ENCODE measurements at places on chromosomes 2 and 18. TPM values are rescaled to one million over a fixed set of nuclear protein-coding genes. Genes with fewer than 3 reads are reported as not detected.

The GPR45 gene
- not detected for total RNA-seq

The SEMA4F gene
- total RNA-seq = 8.3 TPM

The QPCT gene
- total RNA-seq = 6.9 TPM

The GREB1 gene
- total RNA-seq = 35.4 TPM

The ALK gene
- 0.74 TPM for total RNA-seq

The TUBA3E gene
- not detected for total RNA-seq

The RAX gene
- not detected for total RNA-seq

The OSGEPL1 gene
- total RNA-seq = 8.1 TPM

The UNC50 gene
- 25.8 TPM for total RNA-seq

The POTEJ gene
- not detected for total RNA-seq

The ANO7 gene
- total RNA-seq = 0.98 TPM

The IL18R1 gene
- total RNA-seq = 4.9 TPM

The LIMS2 gene
- 44.2 TPM for total RNA-seq

The NTSR2 gene
- not detected for total RNA-seq

The MAP3K19 gene
- not detected for total RNA-seq

The MC2R gene
- not detected for total RNA-seq

DNA sequence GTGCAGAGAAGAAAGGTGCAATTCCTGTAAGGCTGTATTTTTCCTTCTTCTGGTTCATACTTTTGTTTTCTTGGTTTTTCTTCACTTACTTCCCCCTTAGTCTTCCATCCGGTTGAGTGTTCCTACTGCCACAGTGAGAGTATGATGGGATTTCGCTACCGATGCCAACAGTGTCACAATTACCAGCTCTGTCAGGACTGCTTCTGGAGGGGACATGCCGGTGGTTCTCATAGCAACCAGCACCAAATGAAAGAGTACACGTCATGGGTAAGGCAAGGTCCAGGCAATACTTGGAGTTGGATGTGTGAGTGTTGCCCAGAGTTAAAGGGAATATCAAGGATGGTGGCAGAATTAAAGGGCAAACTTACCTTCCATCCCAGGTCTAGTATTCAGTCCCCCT is 108.0 kb downstream of the DTNA start:
- DNase-seq = no peak
- no peaks in the 10 kb centered on the region for H3K4me1 ChIP-seq
- no peak overlapping the region for H3K27ac ChIP-seq
- no peak overlapping the region for H3K4me3 ChIP-seq
- H3K27me3 ChIP-seq = no peaks in the 10 kb centered on the region

- H3K36me3 ChIP-seq = no peaks in the 10 kb centered on the region
- no peak for DNase-seq
- H3K4me1 ChIP-seq = peaks cover 22% of the 10 kb centered on the region
Measured at GRCh38 chr2:188970211-188970610, 4.0 kb upstream of the COL3A1 start.

- H3K36me3 ChIP-seq = no peaks in the 10 kb centered on the region
- H3K27ac ChIP-seq = no peak overlapping the region
- no peak for DNase-seq
- no peaks in the 10 kb centered on the region for H3K4me1 ChIP-seq
- H3K27me3 ChIP-seq = no peaks in the 10 kb centered on the region
Measured at GRCh38 chr2:239609162-239609561, 208.3 kb upstream of the HDAC4 start.

- H3K4me1 ChIP-seq = no peaks in the 10 kb centered on the region
- no peak for DNase-seq
- H3K36me3 ChIP-seq = no peaks in the 10 kb centered on the region
- no peak overlapping the region for H3K27ac ChIP-seq
- H3K27me3 ChIP-seq = no peaks in the 10 kb centered on the region
Measured at GRCh38 chr2:212893216-212893615, 258.2 kb downstream of the IKZF2 start.

GRCh38 chr2:105645031-105645937 is 99.4 kb upstream of the NCK2 start:
- H3K36me3 ChIP-seq = no peaks in the 10 kb centered on the region
- H3K27me3 ChIP-seq = no peaks in the 10 kb centered on the region
- H3K4me3 ChIP-seq = no peak overlapping the region
- H3K27ac ChIP-seq = no peak overlapping the region
- peak; percentile 65 for DNase-seq
- H3K4me1 ChIP-seq = no peaks in the 10 kb centered on the region

- no peak overlapping the region for H3K27ac ChIP-seq
- DNase-seq = no peak
- no peak overlapping the region for H3K4me3 ChIP-seq
- H3K27me3 ChIP-seq = no peaks in the 10 kb centered on the region
Measured at GRCh38 chr2:204691911-204692510, 146.7 kb downstream of the PARD3B start.

GRCh38 chr18:47883771-47884413 is 46.6 kb downstream of the SMAD2 start:
- no peak for DNase-seq
- H3K27me3 ChIP-seq = no peaks in the 10 kb centered on the region
- H3K27ac ChIP-seq = no peak overlapping the region

GRCh38 chr2:236375973-236376476 is 111.8 kb upstream of the ASB18 start:
- no peaks in the 10 kb centered on the region for H3K36me3 ChIP-seq
- H3K27me3 ChIP-seq = no peaks in the 10 kb centered on the region

- H3K27ac ChIP-seq = no peak overlapping the region
- H3K4me3 ChIP-seq = no peak overlapping the region
- no peaks in the 10 kb centered on the region for H3K36me3 ChIP-seq
- DNase-seq = no peak
- no peaks in the 10 kb centered on the region for H3K4me1 ChIP-seq
Measured at GRCh38 chr18:70659036-70659925, 370.4 kb downstream of the SOCS6 start.

- H3K4me1 ChIP-seq = no peaks in the 10 kb centered on the region
- H3K27ac ChIP-seq = no peak overlapping the region
- H3K36me3 ChIP-seq = no peaks in the 10 kb centered on the region
- no peak for DNase-seq
- H3K27me3 ChIP-seq = no peaks in the 10 kb centered on the region
Measured at GRCh38 chr2:238774071-238774470, 73.8 kb upstream of the TWIST2 start.

GRCh38 chr2:128390256-128390990 is 71.8 kb upstream of the HS6ST1 start:
- DNase-seq = no peak
- H3K27ac ChIP-seq = peak overlapping the region; percentile 6
- H3K36me3 ChIP-seq = no peaks in the 10 kb centered on the region
- no peaks in the 10 kb centered on the region for H3K27me3 ChIP-seq
- H3K4me1 ChIP-seq = peaks cover 10% of the 10 kb centered on the region

- no peak for DNase-seq
- no peak overlapping the region for H3K27ac ChIP-seq
- peaks cover 59% of the 10 kb centered on the region for H3K4me1 ChIP-seq
- H3K27me3 ChIP-seq = no peaks in the 10 kb centered on the region
- H3K36me3 ChIP-seq = no peaks in the 10 kb centered on the region
- H3K4me3 ChIP-seq = no peak overlapping the region
Measured at GRCh38 chr2:73928963-73929347, 2.3 kb downstream of the DGUOK start.

GRCh38 chr2:98948956-98949739 is 13.1 kb upstream of the CRACDL start:
- H3K4me3 ChIP-seq = no peak overlapping the region
- DNase-seq = no peak
- H3K4me1 ChIP-seq = no peaks in the 10 kb centered on the region
- H3K27me3 ChIP-seq = no peaks in the 10 kb centered on the region
- no peaks in the 10 kb centered on the region for H3K36me3 ChIP-seq

DNA sequence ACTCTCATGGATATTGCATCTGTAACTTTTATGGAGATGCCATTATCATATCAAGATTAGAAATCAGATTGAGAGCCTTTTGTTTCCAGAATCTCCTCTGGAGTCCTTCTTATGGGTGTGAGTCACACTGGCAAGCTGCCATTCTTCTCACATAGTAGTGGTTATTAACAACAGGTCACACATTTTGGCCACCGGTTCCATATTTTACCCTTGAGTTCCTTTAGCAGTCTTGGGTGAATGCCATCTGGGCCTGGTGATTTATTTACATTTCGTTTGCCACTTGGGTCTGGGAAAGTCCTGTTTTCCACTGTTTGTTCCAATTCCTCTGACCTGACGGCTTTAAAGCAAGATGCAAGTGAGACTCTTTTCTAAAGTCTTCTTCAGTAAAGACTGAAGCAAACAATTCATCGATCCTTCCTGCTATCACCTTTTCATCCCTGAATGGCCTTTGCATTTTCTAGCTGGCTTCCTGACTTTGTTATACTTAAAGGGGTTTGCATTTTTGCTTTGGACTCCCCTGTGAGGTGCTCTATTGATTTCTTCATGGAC is 80.5 kb upstream of the CAVIN2 start:
- no peaks in the 10 kb centered on the region for H3K27me3 ChIP-seq
- no peak overlapping the region for H3K4me3 ChIP-seq
- H3K27ac ChIP-seq = no peak overlapping the region
- DNase-seq = no peak
- H3K36me3 ChIP-seq = no peaks in the 10 kb centered on the region

GRCh38 chr2:98775146-98775986 is 44.4 kb upstream of the MGAT4A start:
- H3K4me1 ChIP-seq = no peaks in the 10 kb centered on the region
- no peak overlapping the region for H3K4me3 ChIP-seq
- no peak for DNase-seq
- H3K27ac ChIP-seq = no peak overlapping the region
- no peaks in the 10 kb centered on the region for H3K27me3 ChIP-seq

Measured in vagina (tissue), 2 donors.